GM19239 (cell line): ENCODE measurements at places on chromosomes 16 and 17.

DNA sequence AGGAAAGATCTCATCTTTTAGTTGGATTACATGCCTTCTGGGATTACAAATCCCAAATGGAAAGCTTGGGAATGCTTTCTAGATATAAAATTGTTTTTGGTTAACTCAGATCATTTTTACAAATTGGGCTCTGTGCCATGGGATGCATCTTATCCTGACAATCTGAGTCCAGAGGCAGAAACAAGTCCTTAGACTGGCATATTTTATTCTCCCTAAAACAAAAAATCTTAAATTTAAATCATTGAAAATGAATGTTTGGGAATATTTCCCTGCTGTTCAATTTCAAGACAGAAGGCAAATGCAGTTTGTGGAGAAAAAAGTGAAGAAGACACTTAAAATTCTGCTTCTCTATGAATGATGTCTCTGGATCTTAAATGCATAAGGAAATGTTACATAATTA, 456.6 kb upstream of the GOT2 start:
- DNase-seq, result no peak

GRCh38 chr16:26816266-26816665, 250.5 kb upstream of the C16orf82 start:
- no peak for DNase-seq

DNA sequence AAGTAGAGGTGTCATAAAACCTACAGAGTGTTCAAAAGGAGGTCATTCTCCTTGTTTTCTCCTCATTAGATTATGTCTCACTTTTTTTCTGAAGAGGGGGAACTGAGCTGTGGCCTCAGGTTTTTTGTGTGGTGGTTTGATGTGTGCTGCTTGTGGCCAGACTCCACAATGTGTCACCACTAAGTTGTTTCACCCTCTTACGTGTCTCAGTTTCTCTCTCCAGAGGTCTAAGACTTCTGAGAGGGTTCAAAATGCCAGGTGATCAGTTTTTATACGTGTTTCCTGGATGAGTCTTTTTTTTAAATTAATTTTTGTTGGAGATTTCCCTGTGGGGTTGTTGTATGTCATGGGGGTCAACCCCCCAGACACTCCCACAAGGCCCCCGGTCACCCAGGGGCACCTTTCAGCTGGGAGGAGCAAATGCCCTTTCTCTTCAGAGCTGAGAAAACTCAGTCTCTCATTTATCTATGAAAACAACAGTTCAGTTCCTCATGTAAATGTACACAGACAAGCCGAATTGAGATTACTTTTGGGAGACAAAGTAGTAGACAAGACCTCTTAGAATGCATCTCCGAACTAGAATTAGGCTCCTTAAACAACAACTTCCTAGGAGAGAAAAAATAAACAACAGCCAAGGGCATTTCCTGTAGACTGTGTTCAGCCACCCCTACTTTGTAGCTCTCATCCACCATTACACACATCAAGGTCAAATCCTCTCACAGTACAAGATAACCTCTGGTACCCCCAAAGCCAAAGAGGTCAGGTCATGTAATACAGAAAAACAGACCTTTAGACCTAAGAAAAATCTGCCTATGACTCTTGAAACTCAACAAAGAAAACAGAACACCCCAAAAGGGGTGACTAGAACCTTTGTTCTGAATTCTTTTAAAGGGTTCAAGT, 23.9 kb upstream of the TMEM98 start:
- DNase-seq, result no peak

DNA sequence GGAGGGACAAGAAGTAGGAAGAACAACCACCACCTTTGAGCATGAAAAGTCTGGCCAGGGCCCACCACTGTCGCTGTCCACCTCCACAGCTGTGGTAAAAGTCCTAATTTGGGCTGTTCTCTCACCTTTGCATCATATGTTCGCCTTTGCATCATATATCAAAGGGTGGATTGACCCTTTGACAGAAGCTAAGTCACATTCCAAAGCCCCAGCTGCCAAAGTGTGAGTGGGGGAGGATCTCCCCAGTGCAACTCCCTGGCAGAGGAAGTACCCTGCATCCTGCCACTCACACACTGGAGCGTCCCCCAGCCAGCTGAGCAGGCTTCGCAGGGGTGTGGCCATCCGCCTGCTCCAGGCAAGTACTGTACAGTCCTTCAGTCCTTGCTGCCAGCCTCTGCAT, 12.7 kb upstream of the SPECC1 start:
- DNase-seq, result no peak

DNA sequence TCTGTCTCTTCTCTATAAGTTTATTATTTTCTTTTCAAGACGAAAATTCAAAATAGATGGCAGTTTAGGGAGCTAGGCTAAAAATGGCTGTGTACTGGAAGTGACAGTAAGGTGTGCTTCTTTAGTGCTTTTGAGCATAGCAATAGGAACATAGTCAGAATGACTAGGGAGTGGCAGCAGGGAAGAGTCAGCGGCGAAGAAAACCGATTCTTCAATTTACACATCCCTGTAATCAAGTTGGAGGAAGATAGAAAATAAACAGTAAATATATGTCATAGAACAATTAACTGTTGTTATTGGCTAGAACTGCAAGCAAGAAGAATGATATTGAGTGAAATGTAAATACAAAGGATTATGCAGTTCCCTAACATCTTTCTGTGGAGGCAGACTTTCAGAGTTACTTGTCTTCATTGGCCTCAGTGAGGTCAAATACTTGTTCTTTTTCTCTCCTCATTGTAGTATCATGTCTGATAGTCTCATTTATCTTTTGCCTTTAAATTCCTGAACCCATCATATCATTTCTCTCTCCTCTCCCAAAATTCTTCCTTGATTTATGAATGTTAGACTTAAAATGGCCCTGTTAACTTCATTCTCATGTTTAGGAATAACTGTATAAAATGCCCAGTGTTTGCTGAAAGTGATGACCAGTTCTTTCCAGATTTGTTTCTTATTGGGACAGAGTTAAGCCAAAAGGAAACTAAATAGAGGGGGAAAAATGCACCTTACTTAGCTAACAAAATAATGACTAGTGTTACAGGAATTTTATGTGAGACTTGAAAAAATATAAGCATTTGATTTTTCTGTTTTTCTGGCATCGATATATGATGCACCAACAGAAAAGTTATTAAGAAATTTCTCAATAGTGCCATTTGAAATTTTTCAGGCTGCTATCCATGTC, 211.4 kb downstream of the BCAS3 start:
- DNase-seq, result no peak

DNA sequence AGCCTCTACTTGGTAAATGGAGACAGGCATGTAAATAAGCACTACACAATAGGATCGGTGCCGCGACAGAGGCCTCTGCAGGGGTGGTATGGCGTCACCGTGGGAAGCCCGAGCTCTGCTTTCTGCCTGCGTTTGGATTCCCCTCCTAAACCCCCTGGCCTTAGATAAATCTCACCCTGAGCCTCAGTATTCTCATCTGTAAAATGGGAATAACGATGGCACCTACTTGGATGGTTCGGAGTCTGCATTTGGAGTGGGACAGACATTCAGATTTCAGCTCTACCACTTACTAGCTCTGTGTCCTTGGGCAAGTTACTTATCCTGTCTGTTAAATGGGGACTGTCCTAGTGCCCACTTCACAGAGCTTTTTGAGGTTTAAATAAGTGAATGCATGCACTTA, 42.8 kb upstream of the TNRC6A start:
- DNase-seq, result no peak

GRCh38 chr17:81667754-81668153, 1.2 kb downstream of the CCDC137 start:
- no peak for DNase-seq

- no peak for DNase-seq
Observed at GRCh38 chr16:88478889-88479792, 26.1 kb downstream of the ZFPM1 start.

DNA sequence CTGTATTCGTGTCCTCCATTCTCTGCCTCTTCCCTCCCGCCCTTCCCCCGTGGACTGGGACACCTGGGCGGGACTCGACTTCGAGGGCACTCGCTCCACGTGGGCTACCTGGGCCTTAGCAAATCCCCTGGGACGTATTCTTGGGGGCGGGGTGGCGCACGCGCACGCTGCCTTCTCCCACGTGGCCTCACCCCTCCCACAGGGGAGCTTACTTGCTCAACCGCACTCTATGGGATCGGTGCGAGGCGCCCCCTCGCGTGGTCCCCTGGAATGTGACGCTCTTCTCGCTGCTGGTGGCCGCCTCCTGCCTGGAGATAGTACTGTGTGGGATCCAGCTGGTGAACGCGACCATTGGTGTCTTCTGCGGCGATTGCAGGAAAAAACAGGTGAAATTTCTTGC, 3.5 kb downstream of the VMO1 start:
- DNase-seq, result no peak

- no peak for DNase-seq
Observed at GRCh38 chr17:82832881-82833475, 6.8 kb downstream of the ZNF750 start.

GRCh38 chr17:72407931-72408330, 287.1 kb downstream of the SOX9 start:
- DNase-seq, result no peak

DNA sequence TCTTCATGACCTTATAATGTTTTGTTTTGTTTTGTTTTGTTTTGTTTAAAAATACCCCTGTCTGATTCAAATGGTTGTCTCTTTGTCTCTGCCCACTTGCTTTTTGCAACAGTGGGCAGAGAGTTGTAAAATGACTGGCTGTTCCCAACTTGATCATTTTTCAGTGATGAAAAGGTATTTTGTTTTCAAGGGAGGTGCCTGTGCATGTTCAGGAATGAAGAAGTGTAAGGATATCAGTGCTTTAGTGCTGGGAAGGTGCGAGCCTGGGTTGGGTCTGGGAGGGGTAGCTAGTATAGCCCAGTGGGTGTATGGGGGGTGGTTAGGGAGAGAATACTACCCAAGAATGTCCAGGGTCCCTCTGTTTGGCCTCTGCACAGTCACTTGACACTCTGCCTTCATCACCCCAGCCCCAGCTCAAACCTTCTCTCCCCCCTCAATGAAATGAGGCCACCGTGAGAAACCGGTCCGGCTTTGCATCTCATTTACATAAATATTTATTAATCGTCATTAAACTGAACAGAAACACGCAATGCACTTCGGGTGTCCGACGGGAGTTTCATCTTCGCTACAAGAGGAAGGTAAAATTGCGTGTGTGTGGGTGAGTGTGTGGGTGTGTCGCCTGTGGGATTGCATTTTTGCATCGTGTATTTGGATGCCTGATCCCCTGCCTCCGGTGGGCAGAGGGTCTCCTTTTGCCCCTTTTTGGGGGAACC, 4.3 kb downstream of the NEUROD2 start:
- DNase-seq, result no peak

DNA sequence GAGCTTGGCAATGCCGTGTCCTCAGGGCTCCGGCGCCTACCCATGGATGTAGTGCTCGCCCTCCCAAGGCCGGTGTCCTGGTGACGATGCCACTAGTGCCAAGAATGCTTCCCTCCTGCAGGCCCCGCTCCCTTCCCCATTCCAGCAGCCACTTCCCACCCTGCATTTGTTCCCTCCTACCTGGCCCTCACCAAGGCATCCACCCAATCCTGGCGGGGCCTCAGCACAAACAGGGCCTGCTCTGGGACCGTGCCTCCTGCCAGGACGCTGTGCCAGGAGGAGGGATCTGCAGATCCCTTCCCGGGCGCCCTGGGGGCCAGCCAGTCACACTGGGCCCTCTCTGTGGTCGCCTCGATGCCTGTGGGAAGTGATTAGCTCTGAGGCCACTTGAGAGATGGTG, 25.1 kb downstream of the ABR start:
- no peak for DNase-seq

DNA sequence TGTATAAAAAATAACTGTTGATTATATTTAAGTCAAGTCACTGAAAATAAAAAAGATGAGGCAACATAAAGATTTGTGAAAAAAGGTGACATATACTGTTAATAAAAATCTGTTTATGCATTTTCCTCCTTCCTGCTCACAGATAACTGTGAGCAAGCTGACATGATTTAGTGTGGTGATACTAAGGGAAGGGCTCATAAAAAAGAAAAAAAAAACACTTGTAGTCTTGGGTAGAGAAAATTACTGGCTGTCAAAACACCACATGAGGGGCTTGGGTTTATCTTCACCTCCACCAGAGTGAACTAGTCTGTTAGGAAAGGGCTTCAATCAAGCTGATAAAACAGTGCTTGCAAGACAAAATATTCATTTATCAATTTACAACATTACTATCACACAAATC, 247.6 kb downstream of the CNTNAP4 start:
- DNase-seq, result no peak

- DNase-seq, result peak; percentile 54
Observed at GRCh38 chr17:7191571-7192270, 12.6 kb upstream of the ASGR1 start.

DNA sequence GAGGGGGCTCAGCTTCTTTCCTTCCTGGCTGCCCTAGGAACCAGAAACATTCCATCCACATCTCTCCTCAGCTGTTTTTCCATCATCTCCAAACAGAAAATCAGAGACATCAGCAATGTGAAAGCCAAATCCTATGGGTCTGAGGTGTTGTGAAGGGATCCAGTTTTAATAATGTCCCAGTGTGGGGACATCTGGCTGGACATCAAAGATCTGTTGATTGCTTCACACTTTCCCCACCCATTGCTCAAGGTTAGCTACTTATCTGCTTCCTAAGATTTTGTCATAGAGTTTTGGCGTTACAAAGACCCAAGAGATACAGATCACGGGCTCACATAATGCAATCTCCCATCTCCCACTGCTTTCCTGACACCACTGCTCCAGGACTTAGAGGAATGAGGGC, 47.8 kb upstream of the AXIN2 start:
- no peak for DNase-seq

DNA sequence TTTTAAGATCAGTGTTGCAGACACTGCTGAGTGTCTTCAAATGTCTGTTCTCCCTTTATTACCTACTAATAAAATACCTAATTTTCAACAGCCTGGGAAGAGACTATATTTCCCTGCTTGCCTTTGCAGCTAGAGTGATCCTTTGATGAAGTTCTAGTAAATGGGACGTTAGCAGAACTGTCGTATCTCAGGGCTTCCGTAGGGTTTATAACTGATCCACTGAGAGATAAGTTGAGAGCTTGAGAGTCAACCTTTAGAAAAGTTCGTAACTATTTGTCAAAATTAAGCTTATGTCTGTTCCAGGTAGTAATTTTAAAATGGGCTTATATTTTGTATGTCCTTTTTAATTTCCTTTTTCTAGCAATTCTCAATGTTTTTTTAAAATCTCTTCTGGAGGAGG, 527.0 kb downstream of the MAF start:
- no peak for DNase-seq

DNA sequence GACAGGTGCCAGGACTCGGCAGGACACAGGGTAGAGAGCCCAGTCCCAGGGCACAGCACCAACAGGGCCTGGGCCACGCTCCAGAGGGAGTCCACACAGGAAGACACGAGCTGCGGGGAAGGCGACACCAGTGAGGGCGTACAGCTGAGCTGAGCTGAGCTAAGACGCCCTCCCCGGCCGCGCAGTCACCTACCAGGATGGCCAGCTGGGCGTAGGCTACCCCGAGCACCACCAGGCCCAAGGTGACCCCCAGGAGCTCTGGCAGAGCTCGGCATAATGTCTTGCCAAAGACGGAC, 42.6 kb downstream of the TSC2 start:
- no peak for DNase-seq

DNA sequence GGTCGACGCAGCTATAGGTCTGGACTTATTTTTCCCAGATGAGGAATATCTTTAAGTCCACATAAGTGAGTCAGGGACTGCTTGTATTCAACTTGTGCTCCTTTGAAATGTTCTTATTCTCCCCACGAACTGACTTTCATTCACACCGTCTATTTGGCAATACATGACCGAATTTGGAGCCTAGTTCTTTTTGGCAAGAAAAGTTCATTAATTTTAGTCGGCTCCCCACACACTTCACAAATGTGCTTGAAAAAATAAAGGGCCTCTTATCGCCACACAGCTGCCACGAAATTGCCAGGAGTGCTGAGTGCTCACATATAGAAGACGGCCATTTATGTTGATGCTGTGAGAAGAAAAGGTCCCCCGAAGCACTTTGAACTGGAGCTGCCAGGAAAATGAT, 152.6 kb downstream of the PRKCA start:
- no peak for DNase-seq

GRCh38 chr17:61399131-61400065, at the start of gene TBX2:
TBX2 (plus strand) TSS chr17:61399843; CDS start chr17:61400177, 334 bp downstream.
- no peak for DNase-seq
